MG63 (cell line): ENCODE measurements at places on chromosomes 7 and 10. TPM values are rescaled to one million over a fixed set of nuclear protein-coding genes. Genes with fewer than 3 reads are reported as not detected.

The TMEM196 gene
- total RNA-seq, result not detected in 2 replicates

The DNMBP gene
- 5.4 and 6.5 TPM in 2 replicates for total RNA-seq

The SLC13A4 gene
- 0.05 TPM in 1 of 2 replicates, not detected in the other for total RNA-seq

The NOS3 gene
- 0.20 TPM in 1 of 2 replicates, not detected in the other for total RNA-seq

The RASA4B gene
- 0.12 and 1.7 TPM in 2 replicates for total RNA-seq

The HYCC1 gene
- 19.6 and 24.8 TPM in 2 replicates for total RNA-seq

The HGF gene
- 41.0 and 50.8 TPM in 2 replicates for total RNA-seq

The MRLN gene
- not detected in 2 replicates for total RNA-seq

The MMRN2 gene
- total RNA-seq, result 0.12 and 1.7 TPM in 2 replicates

The OPTN gene
- total RNA-seq, result 12.6 and 14.0 TPM in 2 replicates

The RAPGEF5 gene
- 0.30 and 1.2 TPM in 2 replicates for total RNA-seq

The AQP1 gene
- total RNA-seq, result not detected in 2 replicates

The UCMA gene
- not detected in 2 replicates for total RNA-seq

The XRCC2 gene
- 2.7 and 5.5 TPM in 2 replicates for total RNA-seq

The NACAD gene
- total RNA-seq, result not detected in 2 replicates

The NCOA4 gene
- total RNA-seq, result 204 and 236 TPM in 2 replicates
